ENCODE measurements at places on chromosomes 11 and 22. TPM values are rescaled to one million over a fixed set of nuclear protein-coding genes. Genes with fewer than 3 reads are reported as not detected.

EXPH5 gene
- polyA plus RNA-seq = 0.05 TPM

ART5 gene
- polyA plus RNA-seq = 0.58 TPM

CRYBB2 gene
- polyA plus RNA-seq = 0.69 TPM

OR10W1 gene
- not detected for polyA plus RNA-seq

PIK3IP1 gene
- 11.3 TPM for polyA plus RNA-seq

CCDC188 gene
- 21.1 TPM for polyA plus RNA-seq

DNA sequence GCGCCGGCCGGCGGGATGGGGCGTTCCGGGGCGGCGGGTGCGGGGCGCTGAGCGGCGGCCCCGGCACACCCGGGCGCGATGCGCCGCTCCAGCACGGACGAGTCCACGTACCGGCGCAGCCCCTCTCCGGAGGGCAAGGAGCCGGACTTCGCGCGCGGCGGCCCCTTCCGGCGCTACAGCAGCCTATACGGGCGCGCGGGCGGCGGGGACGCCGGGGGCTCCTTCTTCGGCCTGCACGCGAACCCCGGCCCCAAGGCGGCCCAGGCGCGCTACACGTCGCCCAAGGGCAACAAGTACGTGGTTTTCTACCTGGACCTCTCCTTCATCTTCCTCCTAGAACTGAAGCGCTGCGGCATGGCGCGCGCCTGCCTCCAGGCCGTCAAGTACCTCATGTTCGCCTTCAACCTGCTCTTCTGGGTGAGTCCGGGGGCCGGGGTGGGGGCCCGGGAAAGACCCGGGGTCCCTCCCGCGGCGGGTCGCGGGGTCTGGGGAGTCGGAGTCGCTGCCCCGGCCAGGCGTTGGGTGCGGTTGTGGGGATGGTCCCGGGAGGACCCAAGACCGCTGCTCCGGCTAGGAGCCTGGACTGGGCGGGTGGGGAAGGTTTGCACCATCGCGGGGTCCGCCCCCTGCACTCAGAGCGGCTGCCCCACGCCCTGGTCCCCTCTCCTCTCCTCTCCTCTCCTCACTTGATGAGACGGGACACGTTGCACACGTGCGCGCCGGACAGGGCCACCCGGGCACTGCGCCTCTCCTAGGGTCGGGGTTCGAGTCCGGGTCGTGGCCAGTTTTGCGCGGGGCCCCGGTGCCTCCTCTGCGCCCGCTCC, 7.5 kb downstream of the TSPAN4 start:
- peak; percentile 87 for DNase-seq
- H3K27me3 ChIP-seq = no peaks in the 10 kb centered on the region
- peaks cover 43% of the 10 kb centered on the region for H3K4me1 ChIP-seq
- no peaks in the 10 kb centered on the region for H3K36me3 ChIP-seq
- H3K4me3 ChIP-seq = peak overlapping the region; percentile 51

GRCh38 chr11:101576456-101576855, 7.4 kb downstream of the TRPC6 start:
- no peaks in the 10 kb centered on the region for H3K36me3 ChIP-seq
- H3K27me3 ChIP-seq = peaks cover 4% of the 10 kb centered on the region
- no peak overlapping the region for H3K27ac ChIP-seq
- H3K4me1 ChIP-seq = no peaks in the 10 kb centered on the region
- DNase-seq = no peak

GRCh38 chr11:13210424-13210823, 67.2 kb upstream of the BMAL1 start:
- no peaks in the 10 kb centered on the region for H3K36me3 ChIP-seq
- DNase-seq = peak; percentile 62
- no peak overlapping the region for H3K27ac ChIP-seq

DNA sequence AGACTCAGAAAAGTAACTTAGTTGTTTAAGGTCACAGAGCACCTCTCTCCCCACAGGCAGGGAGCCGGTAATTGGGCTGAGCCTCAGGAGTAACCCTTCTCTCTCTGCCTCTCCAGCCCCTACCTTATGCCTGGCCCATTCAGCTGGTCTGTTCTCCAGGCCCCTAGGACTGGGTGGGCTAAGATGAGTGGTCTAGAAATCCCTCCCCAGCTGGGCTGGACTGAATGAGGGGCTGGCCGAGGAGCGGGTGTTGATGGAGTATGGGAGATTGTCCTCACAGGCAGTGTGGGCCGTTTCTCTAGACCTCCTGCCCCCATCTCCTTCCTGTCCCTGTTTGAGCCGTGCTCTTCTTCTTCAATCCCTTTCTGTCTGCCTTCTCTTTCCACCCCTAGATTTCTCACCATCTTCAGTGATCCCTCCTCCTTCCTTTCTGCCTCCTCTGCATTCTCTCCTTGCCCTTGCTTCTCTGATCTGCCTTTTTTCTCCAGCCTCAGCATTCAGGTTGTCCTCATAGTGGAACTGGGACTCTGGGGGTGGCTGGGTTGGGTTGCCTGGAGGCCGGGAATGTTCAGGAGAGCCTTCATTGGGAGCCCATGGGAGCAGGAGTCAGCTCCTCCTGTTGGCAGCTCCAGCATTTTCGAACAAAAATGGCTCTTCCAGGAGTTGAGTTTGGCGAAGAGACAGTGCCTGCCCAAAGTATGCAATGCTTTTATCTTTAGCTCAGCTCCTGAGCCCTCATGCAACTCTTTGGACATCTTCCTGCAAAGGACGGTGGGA, 7.6 kb downstream of the ST3GAL4 start:
- no peaks in the 10 kb centered on the region for H3K27me3 ChIP-seq
- H3K4me1 ChIP-seq = peaks cover 14% of the 10 kb centered on the region
- no peak overlapping the region for H3K27ac ChIP-seq
- DNase-seq = no peak
- no peaks in the 10 kb centered on the region for H3K36me3 ChIP-seq

DNA sequence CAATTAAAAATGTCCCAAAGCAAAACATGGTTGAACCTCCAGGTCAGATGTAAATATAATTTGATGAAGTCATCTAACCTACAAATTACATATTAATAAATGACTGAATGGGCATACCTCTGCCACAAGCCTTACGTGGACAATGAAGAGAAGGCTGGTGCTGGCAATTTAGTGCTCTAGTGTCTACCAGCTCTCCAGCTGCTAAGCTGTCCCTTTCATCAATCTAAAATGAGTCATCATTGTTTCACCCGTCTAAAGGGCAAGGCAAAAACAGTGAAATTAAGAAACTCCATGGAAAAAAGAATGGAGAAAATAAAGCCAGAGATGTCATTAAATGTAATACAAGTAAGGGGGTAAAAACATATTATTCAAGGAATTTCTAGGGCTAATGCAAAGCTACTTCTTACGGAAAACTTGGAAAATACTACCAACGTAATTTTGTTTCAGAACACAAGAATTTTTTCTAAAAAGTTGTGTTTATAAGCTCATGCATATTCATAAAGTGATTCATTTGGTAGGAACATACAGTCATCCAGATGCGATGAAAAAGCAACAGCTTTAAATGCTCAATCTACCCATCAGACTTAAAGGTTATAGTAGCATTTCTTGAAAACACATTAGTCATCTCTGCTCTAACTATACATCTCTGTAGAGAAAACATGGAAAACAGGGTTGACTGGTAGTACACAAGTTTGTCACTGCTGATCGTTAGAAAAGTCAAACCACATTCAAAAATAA, 71.5 kb downstream of the SIK3 start:
- H3K4me3 ChIP-seq = no peak overlapping the region
- DNase-seq = no peak
- no peak overlapping the region for H3K27ac ChIP-seq
- H3K4me1 ChIP-seq = peaks cover 14% of the 10 kb centered on the region
- H3K36me3 ChIP-seq = no peaks in the 10 kb centered on the region

DNA sequence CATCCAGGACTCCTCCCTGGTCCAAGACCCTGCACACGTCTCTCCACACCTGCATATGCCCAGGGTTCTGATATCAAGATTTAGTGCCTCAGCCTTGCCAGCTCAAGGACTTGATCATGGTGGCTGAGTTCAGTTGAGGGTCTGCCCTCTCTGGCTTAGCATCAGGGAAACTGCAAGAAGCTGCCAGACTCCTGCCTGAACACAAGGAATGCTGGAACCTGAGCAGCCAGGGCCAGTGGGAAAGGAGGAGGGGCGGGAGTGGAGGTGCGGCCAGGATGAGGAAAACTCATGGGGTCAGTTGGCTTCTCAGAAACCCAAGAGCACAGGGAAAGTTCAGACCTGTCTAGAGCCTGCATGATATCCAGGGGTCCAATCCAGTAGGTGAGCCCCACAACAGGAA, 546.1 kb downstream of the BUD13 start:
- peak overlapping the region; percentile 11 for H3K27ac ChIP-seq
- no peak for DNase-seq
- H3K36me3 ChIP-seq = no peaks in the 10 kb centered on the region
- H3K4me3 ChIP-seq = no peak overlapping the region
- no peaks in the 10 kb centered on the region for H3K27me3 ChIP-seq

DNA sequence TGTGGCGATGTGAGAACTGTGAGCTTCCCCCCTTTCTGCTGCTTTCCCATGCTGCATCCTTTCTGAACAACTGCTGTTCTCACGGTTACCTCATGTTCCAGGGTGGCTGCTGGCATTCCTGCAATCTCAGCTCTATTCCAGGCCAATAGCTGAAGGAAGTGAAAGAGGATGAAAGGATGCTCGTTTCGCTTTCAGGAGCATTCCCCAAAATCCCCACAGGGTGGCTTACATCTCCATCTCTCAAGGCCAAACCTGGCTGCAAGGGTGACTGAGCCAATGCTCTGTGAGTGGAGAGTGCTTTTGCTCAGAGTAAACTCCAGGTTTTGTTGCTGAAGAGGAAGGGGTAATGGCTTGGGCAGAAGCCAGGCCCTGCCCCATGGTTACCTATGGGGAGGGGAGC, 848.2 kb downstream of the BRD1 start:
- no peaks in the 10 kb centered on the region for H3K27me3 ChIP-seq
- H3K4me3 ChIP-seq = no peak overlapping the region
- H3K27ac ChIP-seq = no peak overlapping the region
- DNase-seq = no peak
- peaks cover 17% of the 10 kb centered on the region for H3K4me1 ChIP-seq

GRCh38 chr11:11663907-11664306, 42.1 kb upstream of the GALNT18 start:
- 0 out of 2 replicates have a peak, but pooled peaks cover 7% of the 10 kb centered on the region for H3K27me3 ChIP-seq
- H3K4me1 ChIP-seq = peaks cover 14% of the 10 kb centered on the region
- no peak overlapping the region for H3K27ac ChIP-seq
- DNase-seq = no peak
- no peaks in the 10 kb centered on the region for H3K36me3 ChIP-seq
- H3K4me3 ChIP-seq = no peak overlapping the region

- no peaks in the 10 kb centered on the region for H3K4me1 ChIP-seq
- peak; percentile 55 for DNase-seq
- no peak overlapping the region for H3K27ac ChIP-seq
- no peak overlapping the region for H3K4me3 ChIP-seq
Measured at GRCh38 chr22:49975543-49976389, 15.2 kb downstream of the PIM3 start.

DNA sequence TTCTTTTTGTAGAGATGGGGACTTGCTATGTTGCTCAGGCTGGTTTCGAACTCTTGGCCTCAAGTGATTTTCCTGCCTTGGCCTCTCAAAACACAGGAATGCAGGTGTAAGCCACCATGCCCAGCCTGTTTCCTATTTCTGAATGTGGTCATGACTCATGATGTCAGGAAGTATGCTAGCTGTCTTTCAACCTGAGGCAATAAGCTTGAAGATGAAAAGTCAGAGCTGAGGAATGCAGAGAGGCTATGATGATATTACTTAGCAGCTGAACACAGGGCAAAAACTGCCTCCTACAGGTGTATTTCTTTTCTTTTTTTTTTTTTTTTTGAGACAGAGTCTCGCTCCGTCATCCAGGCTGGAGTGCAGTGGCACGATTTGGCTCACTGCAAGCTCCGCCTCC, 9.0 kb upstream of the NUCB2 start:
- no peak overlapping the region for H3K27ac ChIP-seq
- H3K4me1 ChIP-seq = no peaks in the 10 kb centered on the region
- no peaks in the 10 kb centered on the region for H3K27me3 ChIP-seq
- H3K36me3 ChIP-seq = no peaks in the 10 kb centered on the region
- no peak overlapping the region for H3K4me3 ChIP-seq

DNA sequence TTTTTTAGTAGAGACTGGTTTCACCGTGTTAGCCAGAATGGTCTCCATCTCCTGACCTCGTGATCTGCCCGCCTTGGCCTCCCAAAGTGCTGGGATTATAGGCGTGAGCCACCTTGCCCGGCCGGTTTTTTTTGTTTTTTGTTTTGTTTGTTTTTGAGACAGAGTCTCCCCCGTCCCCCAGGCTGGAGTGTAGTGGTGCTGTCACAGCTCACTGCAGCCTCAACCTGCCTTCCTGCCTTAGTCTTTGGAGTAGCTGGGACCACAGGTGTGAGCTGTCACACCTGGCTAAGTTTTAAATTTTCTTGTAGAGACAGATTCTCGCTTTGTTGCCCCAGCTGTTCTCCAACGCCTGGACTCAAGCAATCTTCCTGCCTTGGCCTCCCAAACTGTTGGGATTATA, 3.2 kb downstream of the PPIL2 start:
- H3K4me3 ChIP-seq = no peak overlapping the region
- H3K4me1 ChIP-seq = peaks cover 2% of the 10 kb centered on the region
- peaks cover 43% of the 10 kb centered on the region for H3K36me3 ChIP-seq
- no peak for DNase-seq

DNA sequence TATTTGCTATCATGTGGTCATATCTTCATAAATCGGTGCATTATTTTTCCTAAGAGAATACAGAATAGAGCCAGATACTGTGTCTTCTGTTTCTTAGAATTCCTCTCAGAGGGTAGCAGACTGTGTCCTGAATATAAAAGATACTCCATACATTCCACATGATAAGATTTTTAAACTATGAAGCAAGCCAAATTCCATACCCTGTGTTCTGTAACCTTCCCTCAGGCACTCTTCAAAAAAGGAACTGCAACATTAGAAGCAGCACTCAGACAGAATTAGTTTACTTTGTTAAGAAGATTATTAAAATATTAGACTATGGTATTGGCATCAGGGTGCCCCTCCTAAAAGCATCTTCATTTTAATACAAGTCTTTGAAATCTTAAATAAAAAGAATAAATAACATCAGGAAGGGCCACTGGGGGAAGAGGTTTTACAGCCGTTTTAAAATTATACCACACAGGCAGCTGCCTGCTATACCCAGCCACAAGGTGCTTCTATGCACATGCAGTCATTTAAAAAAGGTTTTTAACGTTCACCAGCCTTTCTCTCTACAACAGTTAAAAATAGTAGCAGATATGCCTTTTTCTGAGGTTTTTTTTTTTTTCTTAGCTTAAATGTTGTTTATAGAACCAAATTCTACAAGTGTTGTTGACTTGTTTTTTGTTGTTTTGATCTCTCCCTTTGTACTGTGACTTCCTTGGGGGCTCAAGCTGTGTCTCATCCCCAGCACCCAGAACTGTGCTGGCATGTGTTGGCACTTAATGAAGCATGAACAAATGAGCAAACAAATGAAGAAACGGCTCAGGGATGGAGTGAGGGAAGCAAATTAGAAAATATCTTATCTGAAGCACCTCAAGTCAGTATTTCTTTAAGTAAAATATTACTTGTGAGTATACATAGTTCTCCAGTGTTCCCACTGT, 54.7 kb upstream of the CCDC89 start:
- H3K27me3 ChIP-seq = no peaks in the 10 kb centered on the region
- H3K4me1 ChIP-seq = no peaks in the 10 kb centered on the region
- H3K36me3 ChIP-seq = no peaks in the 10 kb centered on the region
- H3K4me3 ChIP-seq = no peak overlapping the region
- no peak for DNase-seq

Measured in SK-N-SH (cell line).